ENCODE measurements at places on chromosomes 6 and 20.
A peak's percentile ranks its signal among the peaks of the same experiment; 100 is the strongest.

DNA sequence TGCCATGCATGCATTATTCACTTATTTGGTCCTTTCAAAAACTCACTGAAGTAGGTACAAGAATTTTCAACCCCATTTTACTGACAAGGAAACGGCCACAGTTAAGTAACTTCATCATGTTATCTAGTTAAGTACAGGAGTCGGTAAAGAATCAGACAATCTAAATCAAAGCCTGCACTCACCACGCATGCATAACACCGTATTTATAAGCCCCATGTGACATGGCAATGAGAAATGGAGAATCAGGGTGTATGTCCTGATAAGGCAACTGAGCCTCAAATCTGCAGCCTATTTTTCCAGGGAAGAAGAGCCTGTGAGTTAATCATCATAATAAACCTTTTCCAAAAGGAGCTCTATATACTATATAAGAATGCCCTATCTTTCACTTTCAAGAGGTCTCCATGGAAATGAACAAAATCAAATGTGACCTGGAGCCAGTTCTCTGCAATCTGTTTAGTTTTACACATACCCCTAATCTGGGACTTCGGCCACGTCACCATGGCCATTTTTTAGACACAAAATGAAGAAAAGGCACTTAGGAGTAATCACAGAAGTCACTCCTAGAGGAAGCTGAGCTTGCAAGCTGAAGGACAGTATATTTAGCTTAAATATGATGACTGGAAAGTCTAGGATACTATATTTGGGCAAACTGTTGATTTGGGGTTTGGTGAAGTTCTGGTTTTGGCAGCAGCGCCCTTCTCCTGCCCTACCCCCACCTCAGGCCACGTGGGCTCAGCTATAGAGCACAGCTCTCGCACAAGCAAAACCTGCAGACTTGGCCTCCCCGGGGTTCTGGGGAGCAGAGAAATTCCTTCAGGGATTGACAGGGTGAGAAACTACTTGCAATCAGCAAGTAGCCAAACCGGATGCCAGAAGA, 19.2 kb downstream of the TRAM2 start:
- no peak for DNase-seq

- DNase-seq = no peak
Measured at GRCh38 chr20:15814360-15814759, 758.9 kb downstream of the KIF16B start.

DNA sequence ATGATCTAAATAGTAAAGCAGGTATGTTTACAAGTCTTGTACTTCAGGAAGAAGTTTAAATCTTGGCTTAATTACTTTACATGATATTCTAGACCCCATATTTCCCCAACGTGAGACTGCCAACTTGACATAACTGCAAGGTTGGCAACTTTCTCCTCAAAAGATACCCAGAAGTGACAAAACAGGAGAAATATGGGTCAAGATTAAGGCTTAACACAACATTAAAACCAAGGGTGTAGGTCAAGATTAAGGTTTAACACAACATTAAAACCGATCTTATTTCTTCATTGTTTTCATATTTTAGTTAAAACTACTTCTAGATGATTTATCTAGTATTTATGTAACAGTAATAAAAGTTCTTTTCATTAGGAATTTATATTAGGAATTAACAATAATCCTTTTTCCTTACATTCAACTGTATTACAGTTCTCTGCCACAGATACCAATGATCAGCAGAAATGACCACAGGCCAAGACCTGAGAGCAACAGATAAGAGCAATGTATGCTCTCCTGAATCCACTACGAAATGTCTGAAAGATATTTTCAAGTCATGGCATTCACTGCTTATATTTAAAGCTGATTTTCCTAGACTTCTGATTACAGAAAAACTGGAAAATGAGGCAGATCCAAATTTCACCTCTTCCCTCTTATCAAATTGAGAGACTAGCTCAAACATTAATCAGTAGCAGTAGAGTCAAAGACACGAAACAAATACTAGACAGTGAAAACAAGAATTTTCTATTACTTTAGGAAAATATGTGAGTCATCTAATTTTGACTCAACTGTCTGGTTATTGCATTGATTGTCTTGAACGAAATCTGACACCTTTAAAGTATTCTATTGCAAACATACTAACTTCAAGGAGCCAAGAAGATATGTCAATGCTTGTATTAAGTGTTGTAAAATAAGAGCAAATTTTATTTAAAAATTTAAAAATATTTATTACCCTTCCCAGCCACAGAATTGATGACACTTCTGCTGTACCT, 72.3 kb downstream of the RNGTT start:
- no peak for DNase-seq

- no peak for DNase-seq
Measured at GRCh38 chr20:31707258-31707615, 15.4 kb downstream of the BCL2L1 start.

GRCh38 chr6:135087403-135087802, 32.8 kb upstream of the HBS1L start:
- no peak for DNase-seq

- peak; percentile 51 for DNase-seq
Measured at GRCh38 chr20:32522526-32522775, 62.7 kb downstream of the NOL4L start.

- DNase-seq = no peak
Measured at GRCh38 chr6:6362056-6362840, 41.8 kb upstream of the F13A1 start.

GRCh38 chr6:167660944-167661551, 165.7 kb upstream of the AFDN start:
- DNase-seq = no peak

DNA sequence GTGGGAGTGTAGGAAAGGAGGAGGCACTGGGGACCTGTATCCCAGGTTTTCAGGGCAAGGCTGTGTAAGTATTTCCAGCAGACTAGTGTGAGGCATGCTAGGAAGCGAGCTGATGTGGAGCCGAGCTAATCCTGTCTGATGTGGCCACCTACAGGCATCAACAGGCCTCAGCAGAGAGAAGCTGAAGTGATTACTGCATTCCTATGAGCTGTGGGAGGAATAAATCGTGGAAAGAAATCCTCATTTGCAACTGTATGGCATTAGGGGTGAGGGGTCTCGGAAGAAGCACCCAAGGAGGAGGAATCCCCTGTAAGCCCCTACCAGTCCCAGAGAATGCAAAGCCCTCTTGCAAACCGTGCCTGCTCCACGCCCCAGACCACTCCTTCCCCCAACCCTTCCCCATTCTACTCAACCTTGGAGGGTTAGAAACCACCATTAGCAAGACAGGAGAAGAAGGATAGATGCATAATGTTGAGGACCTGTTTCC, 41.6 kb downstream of the C6orf15 start:
- peak; percentile 19 for DNase-seq

DNA sequence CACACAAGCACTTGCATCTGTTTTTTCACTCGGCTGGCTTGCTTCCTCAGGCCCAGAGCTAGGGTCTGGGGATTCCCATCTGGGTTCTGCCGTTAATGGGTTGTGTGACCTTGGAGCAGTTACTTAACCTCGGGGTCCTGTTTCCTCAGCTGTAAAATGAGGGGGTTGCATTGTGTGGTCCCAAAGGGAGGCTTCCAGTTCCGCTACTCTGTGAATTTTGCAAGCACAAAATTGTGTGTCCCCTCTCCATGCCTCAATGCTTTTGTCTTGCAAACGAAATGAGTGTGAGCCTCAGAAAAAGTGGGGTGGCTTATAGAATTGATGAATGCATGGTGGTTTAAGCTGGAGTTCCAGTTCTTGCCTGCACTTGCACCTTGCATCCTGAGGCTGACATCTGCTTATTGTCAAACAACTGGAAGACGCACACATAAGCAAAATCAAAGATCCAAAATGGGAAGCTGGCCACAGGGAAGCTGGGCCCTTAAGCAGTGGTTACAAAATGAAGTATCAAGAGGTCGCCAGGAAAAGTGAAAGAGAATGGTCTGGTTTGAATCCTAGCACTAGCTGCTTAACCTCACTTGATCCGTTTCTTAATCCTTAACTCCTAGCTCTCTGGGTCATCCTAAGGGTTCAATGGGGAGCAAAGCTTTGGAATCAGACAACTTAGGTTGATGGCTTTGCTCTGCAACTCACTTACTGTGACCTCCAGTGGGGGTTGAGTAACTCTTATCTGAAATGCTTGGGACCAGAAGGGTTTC, 490.6 kb downstream of the DHX35 start:
- no peak for DNase-seq

DNA sequence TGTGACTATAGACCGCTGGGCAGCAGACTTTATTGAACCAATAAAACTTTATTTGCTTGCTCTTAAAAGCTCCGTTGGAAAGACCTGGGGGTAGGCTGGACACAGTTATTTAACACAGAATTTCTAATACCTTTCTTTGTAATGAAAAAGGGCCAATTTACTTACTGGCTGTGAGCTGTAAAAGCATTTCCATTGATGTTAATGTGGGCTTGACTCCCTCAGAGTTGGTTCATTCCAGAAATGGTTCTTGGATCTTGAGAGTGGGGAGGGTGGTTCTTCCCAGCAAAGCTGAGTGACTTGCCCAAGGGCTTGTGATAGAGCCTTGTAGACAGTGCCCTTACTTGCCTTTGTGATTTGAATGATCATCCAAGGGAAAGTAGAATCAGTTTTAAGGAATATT, 100.6 kb downstream of the SOX4 start:
- DNase-seq = no peak

GRCh38 chr6:50899306-50899870, 80.7 kb downstream of the TFAP2B start:
- DNase-seq = no peak

GRCh38 chr6:52087498-52087999, at the start of gene PKHD1:
Gene PKHD1 (minus strand): TSS chr6:52087613. CDS start chr6:52084933, 2,680 bp downstream.
- DNase-seq = no peak

- DNase-seq = no peak
Measured at GRCh38 chr6:169907419-169908115, 156.1 kb downstream of the ERMARD start.

DNA sequence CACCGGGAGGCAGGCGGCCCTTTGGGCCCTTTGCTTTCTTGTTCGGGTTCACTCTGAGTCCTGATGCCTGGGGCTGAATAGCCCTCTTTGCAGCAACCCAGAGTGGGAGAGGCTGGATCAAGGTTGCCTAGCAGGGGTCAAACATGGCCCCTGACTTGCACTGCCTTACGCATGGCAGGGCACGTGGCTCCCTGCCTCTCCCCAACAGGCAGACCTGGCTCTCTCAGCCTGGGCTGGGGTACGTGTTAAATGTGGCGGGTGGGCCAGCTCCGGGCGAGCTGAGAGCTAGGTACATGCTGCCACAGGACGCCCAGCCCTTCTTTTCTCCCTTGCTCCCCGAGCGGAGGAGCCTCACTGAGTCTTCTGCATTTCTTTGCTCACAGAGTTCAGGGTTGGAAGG, 7.3 kb downstream of the C6orf132 start:
- no peak for DNase-seq

DNA sequence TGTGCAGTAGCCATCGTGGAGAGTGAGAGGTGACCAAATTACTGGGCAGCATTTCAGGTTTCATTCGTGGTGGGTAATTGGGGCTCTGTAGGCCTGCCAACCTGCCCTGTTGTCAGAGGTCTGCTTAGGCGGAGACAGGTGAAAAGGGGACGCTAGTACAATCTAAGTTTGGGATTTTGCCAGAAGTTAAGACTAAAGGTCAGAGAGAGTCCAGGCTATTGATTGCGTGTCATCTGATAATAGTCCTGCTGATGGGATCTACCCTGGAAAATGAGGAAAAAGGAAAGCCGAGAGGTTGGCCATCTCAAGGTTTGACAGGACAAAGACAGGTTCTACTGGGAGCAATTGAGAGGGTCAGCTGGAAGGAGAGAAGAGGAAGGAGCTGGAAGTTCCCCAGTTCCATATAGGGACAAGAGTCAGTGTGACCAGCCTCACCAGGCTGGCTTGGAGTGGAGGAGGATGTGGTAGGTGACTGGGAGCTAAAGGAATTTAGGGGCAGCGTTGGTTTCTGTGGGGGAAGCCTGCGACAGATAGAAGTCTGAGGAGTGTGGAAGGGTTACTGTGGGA, 10.9 kb downstream of the ARFGEF2 start:
- DNase-seq = no peak

GRCh38 chr6:9233226-9233625, 797.9 kb upstream of the SLC35B3 start:
- no peak for DNase-seq

GRCh38 chr6:73802366-73802765, 106.4 kb downstream of the CD109 start:
- DNase-seq = no peak

DNA sequence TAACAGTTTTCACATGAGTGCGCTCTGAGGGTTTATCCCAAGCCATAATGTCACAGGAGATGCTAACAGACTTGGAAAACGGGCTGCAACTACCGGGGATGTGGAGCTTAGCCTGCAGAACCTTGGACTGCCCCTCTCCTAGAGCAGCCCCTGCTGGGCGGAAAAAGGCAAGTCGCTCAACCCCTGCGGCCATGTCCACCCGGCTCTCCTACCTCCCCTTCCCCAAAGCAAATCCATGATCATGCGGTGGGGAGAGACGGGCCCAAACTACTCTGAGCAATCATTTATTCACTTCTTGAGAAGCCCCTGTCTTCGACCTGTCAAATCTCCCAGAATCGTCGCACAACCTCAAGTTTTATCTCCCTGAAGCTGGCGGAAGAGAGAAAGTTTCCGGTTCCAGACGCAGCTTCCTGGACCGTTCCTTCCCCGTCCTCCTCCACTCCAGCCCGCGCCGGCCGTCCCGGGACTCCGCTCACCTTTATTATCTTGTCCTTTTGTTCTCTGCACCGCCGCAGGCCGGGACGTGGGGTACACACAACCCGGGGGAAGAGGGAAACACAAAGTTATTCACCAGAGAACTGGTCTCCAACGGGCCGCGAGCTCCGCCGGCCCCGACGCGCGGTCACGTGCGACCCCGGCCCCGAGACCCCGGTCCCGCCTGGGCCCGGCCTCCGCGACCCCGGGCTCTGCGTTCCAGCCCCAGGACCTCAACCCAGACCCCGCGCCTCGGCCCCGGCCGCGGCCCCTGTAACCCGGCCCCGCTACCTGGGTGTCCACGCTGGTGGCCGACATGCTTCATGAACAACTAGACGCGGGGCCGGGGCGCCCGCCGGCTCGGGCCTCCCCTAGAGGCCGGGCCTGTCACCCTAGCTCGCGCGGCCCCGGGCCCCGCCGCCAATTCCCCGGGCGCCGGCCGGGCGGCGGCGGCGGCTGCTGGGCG, 560 bp downstream of the YTHDF1 start:
- DNase-seq = no peak

- no peak for DNase-seq
Measured at GRCh38 chr20:62087227-62087626, 21.5 kb upstream of the TAF4 start.

DNA sequence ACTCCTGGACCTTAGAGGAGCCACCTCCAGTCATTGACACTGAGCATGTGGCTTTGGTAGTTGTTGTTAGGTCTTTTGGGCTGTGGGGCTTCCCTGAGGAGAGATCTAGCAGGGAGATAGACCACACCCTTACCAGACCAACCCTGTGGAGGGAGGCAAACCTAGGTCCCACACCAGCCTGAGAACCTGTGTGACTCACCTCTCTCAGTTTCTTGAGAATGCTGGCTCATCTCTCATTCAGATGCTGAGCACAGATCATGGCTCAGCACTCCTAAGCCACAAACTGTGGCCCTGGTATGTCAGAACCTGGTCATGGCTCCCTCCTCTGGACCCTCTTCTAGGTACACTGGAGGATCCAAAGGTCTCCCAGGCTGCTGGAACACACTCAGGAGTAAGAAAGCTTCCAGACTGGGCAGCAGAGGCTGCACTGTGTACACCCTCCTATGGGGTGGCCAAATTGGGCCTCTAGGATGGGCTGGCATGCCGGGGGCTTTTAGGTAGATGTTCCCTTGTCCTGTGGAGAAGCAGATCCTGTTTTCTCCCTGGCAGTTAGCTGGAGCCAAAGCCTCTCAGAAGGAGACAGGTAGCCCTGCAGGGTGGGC, 1294.5 kb downstream of the KHDRBS2 start:
- no peak for DNase-seq

GRCh38 chr6:150684161-150684560, 84.5 kb downstream of the PLEKHG1 start:
- DNase-seq = no peak

GRCh38 chr20:4524792-4525191, 196.9 kb upstream of the PRND start:
- no peak for DNase-seq
